ENCODE measurements at places on chromosomes 7 and 10. TPM values are rescaled to one million over a fixed set of nuclear protein-coding genes. Genes with fewer than 3 reads are reported as not detected.

- no peak for DNase-seq
Measured at GRCh38 chr10:944034-944831, 12.7 kb upstream of the LARP4B start.

- no peak for DNase-seq
Measured at GRCh38 chr10:12564173-12564572, 214.8 kb downstream of the CAMK1D start.

DNA sequence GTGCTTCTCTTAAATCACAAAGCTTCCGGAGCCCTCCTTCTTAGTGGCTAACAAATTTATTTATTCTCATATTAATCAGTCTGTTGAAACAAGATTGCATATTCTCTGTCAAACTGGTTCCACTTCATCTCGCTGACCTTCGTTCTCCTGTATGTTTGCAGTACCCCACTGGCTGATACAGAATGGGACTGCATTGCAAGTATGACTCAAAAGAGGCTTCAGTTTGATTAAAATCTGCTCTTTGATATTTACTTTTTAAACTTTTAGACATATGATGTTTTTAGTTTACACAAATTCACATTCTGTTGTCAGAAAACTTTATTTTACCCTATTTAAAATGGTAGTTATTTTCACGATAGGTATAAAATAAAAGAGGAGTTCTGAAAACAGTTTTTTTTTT, 14.3 kb upstream of the ARHGAP12 start:
- no peak for DNase-seq

GRCh38 chr10:124611738-124612137, 132.4 kb downstream of the FAM53B start:
- no peak for DNase-seq

The ATOH7 gene
- polyA plus RNA-seq, result 1.8 TPM

DNA sequence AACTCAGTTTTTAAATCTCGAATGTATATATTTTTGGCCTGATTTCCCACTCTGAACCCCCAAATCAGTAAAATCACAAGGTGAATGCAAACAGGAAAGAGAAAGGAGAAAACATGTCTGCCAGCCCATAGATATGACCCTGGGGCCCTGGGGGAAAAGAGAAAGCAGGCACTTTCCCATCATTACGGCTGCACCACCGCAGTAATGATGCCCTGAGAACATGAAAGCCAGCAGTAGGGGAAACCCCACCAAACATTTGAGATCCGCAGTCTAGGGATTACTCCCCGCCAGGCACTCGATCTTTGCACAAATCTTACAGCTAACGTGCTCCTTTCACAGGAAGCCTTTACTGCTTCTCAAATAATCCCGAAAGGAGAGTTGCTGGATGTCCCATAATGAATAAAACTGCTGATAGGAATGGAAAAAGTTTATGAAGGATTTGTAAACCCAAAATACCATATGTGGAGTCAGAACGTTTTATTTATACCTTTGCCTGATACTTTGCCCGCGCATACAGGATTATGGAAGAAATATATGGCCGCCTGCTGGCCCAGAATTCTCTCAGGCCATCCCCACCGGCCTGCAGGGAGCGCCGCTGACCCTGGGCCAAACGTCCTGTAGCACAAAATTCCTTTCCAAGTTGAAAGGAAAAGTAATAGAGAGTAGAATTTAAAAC, 180.0 kb upstream of the INHBA start:
- no peak for DNase-seq

DNA sequence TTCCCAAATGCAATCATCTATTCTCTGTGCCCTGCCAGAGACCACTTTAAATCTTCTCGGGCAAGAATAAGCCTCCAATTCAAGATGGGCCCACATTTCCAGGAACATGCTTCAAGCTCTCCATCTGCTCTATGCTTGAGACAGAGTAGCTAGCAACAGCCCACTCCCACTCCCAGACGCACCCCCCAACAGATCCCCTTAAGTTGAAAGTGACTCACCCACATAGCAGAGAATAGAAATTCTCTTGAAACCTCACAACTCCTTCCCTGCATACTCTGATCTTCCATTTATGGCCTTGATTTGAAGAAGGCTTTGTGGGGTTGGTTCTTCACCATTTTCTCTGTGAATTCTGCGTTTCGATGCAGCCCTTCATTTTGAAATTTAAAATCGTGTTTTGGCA, 604.0 kb downstream of the INHBA start:
- no peak for DNase-seq

GRCh38 chr7:50416527-50417182, 33.5 kb downstream of the FIGNL1 start:
- no peak for DNase-seq

DNA sequence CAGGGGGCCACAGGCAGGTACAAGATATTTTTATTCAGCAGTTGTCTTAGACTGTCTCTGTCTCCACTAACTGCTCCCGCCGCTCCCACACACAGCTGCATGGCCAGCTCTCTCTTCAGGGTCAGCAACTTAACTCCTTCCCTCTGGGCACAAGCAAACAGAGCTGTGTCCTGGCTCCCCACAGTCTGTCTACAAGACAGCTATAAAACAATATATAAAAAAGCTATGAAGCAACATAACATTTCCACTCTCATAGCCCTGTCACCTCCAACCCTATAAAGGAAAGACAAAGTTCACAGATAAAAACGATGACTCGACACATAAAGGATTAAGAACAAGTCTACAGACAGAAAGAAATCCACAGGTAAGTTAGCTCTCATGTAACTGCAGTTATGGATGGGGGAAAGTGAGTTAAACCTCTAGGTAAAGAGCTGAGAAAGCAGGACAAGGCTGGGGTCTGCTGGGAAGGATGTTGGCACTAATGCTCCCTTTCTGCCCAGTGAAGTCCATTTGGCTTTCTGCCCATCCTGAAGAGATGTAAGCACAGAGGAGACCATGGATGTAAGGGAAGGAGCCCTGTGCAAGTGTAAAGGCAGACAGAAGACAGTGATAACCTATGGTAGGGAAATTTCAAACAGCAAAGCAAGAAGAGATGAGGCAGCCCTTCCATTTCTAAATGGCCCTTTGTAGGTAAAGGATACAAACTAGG, 27.0 kb downstream of the RAPGEF5 start:
- no peak for DNase-seq

Measured in left renal cortex interstitium (tissue), 4 donors.